ENCODE measurements at places on chromosomes 1 and 21. TPM values are rescaled to one million over a fixed set of nuclear protein-coding genes. Genes with fewer than 3 reads are reported as not detected.
A peak's percentile ranks its signal among the peaks of the same experiment; 100 is the strongest.

CFHR4 gene
- not detected for total RNA-seq

RPE65 gene
- total RNA-seq = not detected

IL23R gene
- not detected for total RNA-seq

PLPPR5 gene
- 2.0 TPM for total RNA-seq

GRCh38 chr1:177884479-177885021, 85.3 kb downstream of the SEC16B start:
- DNase-seq = no peak

GRCh38 chr1:225699336-225699735, 46.4 kb upstream of the ENAH start:
- no peak for DNase-seq

GRCh38 chr1:29196863-29197589, 15.3 kb upstream of the SRSF4 start:
- DNase-seq = no peak

- DNase-seq = no peak
Measured at GRCh38 chr1:66438501-66438900, 95.5 kb upstream of the SGIP1 start.

GRCh38 chr1:151839457-151840403, at the start of gene C2CD4D:
Gene C2CD4D (minus strand): TSS chr1:151839820. CDS start chr1:151838989, 831 bp downstream.
- peak; percentile 58 for DNase-seq

DNA sequence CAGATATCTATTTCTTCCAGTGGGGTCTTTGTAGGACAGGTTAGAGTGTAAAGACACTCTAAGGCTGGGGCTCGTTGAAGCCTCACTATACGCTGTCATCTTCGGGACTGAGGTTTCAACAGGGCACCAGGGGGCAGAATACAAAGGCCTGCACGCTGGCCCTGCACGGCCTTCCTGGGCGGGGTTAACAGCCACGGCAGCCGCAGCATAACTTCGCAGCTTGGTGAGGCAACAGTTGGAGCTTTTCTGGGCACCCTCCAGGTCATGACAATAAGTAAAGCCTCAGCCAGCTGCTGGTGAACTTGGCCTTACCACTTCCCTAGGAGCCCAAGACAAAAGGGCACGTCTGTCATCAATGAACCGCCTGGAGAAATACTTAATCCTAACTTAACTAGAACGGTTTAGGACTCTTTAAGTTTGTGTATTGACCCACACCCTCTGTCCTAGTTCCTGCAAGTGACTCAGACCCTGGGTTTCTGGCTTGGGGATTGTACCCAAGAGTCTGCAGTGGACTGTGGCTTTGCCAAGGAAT, 2.3 kb upstream of the RUNX1 start:
- peak; percentile 74 for DNase-seq

- DNase-seq = no peak
Measured at GRCh38 chr1:50610563-50610962, 187.3 kb upstream of the DMRTA2 start.

- no peak for DNase-seq
Measured at GRCh38 chr1:11335417-11336056, 62.5 kb downstream of the UBIAD1 start.

- no peak for DNase-seq
Measured at GRCh38 chr1:68974447-68974846, 477.6 kb upstream of the DEPDC1 start.

GRCh38 chr1:241722947-241723346, 70.9 kb downstream of the WDR64 start:
- DNase-seq = no peak

DNA sequence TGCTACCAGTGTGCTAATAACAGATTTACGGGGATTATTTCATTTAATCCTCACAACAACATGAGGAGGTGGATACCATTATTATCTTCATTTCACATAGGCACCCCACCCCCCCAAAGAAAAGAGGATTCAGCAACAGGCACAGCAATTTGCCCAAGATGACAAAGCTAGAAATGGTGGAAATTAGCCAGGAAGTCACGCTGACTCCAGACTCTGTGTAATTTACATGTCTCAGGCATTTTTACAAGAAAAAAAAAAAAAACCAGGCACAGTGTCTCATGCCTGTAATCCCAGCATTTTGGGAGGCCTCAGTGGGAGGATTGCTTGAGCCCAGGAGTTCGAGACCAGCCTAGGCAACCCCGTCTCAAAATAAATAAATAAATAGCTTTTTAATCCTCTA, 37.5 kb upstream of the PRDM2 start:
- no peak for DNase-seq

DNA sequence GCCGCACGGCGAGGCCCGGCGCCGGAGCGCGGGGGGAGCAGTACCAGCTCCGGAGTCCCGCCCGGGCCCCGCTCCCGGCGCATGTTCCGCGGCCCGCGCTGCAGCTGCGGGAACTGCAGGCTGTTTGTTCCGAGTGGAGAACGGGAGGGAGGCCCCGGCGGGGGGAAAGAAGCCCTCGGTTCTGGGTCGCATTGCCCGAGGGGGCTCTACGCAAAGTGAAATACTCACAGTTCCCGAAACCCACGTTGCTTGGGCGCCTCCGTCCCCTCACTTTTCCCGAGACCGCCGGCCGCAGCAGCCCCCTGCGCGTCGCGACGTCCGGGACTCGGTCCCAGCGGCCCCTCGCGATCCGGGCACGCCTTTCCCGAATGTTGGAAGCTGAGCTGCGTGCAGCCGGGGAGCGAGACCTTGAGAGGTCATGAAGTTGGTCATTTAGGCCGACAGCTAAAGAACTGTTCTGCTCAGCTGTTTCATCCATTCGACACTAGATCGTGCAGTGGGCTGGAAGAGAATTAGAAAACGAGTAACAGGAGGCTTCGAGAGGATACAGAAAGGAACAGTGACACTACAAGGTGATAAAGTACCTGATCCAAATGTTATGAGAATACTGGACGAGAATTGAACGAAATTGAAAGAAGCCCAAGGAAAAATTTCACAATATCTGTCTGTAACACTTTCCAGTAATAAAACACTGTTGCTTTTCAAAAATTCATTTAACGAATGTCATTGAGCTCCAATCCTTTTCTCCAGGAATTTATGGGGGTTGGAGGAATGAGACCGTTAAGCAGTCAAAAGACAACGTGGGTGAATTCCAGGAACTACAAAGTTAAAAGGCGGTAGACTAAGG, 657 bp upstream of the LIN9 start:
- peak; percentile 60 for DNase-seq

DNA sequence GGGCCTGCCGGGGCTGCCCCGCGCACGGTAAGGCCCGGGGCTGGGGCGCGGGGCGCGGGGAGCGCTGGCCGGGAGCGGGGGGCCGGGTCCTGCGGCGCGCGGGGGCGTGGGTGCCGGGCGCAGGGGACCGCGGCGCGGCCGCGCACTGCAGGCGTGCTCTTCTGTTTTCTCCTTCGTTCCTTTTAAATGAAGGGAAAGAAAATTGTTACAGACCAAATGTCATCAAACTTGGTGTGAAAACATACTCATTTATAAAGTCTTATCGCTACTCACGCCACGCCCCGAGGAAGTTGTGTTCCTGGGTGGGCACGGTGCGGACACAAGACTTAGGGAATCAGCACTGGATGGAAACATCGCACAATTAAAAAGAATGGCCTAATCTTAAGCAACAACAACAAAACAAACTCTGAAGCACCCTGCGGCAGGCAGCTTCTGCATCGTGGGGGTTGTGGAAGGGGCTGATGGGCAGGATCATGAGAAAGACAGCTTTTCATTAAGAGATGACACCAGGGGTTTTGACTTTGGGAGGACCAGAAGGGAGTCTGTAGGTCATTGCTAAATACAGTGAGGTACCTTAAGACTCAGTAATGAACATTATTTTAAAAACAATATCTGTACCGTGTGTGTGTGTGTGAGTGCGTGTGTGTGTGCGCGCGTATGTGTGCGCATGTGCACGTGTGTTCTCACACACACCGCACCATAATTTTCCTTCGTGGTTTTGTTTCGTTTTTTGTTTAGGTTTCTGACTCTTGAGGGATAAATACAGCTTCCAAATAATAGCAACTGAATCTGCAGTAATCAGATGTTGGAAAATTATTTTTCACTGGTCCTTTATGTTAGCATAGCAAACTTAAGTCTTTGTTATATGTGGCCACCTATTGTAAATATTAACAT, 548 bp downstream of the B3GALT5 start:
- no peak for DNase-seq
